Fibroblast of skin of scalp (primary cell): ENCODE measurements at places on chromosomes 1 and 21.

DNA sequence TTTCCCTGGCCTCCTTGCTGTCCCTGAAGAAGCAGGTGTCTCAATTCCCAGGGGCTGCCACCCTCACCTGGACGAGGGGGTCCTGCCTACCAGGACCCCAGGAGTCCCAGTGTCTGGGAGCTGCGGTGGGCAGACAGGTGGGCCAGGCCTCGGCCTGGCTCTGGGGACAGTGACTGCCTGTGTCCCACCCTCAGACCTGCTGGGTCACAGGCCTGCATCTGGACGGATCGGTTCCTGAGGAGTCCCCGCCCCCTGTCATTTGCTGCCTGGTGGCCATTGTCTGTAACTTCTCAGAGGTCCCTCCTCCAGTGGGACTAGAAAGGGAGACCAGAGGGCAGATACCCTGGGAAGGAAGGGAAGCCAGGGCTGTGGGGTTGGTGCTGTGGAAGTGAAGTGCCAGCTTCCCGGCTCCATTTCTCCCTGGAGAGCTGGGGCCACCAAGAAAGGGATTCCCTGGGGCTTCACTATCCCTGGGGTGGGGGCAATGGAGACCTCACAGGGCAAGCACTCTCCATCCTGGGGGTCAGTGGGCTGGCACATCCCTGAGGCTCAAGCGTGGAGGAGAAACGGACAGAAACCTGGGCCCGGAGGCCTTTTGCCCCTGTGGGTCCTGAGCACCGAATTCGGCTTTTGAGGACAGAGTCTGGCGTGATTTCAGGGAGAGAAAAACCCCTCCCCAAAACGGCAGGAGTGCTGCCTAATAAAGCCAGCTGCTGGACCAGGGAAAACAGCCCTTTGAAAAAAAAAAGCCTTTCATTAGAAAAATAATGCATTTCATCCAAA is 157.3 kb downstream of the PEX14 start:
- DNase-seq: peak; percentile 72

GRCh38 chr1:171699531-171699930 is 42.3 kb downstream of the VAMP4 start:
- no peak for DNase-seq

- no peak for DNase-seq
These were observed 35.0 kb downstream of the USP24 start for GRCh38 chr1:55180075-55180670.

DNA sequence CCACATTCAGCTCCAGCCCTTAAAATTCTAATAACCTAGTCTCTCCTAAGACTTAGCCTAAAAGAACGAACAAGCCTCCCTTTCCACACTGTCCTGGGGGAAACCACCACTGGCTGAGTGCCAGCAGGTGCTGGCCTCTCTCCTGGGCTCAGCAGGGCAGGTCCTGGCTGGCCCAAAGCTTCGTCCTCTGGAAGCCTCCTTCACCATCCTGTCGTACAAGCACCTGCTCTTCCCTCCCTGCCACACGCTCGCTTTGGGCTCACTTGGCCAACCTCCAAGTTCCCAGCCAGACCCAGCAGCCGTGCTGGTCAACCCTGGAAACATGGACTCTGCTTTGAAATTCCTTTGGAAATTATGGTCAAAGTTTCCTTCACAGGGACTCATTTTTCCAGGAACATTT is 58.2 kb upstream of the SLC25A33 start:
- no peak for DNase-seq

GRCh38 chr1:87239997-87240605 is 88.6 kb upstream of the LMO4 start:
- DNase-seq: no peak

DNA sequence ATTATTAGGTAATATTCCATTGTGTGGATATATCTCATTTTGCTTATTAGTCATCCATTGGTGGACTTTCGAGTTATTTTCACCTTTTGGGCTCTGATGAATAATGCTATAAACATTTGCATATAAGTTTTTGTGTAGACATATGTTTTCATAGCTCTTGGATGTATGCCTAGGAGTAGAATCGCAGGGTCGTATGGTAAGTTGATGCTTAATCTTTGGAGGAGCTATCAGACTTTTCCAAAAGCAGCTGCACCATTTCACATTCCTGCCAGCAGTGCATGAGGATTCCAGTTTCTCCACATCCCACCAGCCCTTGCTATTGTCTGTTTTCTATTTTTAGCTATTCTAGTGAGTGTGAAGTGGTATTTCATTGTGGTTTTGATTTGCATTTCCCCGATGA is 120.3 kb upstream of the TMEM51 start:
- peak; percentile 84 for DNase-seq

DNA sequence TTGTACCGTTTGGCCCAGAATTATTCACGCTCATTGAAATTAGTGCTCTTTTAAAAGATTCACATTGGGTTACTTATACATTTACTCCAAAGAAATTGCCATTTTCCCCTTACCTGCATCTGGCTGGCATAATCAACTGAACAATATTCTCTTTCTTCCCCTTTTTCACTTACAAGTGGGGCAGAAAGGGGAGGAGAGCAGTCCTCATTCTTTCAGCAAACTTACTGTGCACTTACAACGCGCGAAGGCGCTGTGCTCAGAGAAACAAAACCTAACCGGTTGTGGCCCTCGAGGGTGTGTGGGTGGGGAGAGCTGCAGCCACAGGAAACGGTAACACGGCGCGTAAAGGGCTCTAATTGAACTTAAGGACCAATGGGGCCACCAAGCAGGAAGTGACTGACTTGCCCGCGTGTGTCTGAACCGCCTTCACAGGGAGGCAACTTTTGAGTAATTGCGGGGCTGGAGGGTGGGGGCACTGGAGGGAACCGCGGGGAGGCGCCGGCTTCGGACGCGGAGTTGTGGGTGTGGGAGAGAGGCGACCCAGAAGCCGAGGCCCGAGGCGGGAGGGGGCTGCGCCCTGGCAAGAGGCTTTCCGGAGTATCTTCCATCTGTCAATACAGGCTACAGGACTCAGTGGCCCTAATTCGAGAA is 693 bp upstream of the PNRC2 start:
- DNase-seq: peak; percentile 91

GRCh38 chr1:247089616-247090375 is 11.2 kb upstream of the ZNF670 start:
- DNase-seq: no peak
